IMR-90 (cell line): ENCODE measurements at places on chromosomes 6 and 20. TPM values are rescaled to one million over a fixed set of nuclear protein-coding genes. Genes with fewer than 3 reads are reported as not detected.
A peak's percentile ranks its signal among the peaks of the same experiment; 100 is the strongest.

DNA sequence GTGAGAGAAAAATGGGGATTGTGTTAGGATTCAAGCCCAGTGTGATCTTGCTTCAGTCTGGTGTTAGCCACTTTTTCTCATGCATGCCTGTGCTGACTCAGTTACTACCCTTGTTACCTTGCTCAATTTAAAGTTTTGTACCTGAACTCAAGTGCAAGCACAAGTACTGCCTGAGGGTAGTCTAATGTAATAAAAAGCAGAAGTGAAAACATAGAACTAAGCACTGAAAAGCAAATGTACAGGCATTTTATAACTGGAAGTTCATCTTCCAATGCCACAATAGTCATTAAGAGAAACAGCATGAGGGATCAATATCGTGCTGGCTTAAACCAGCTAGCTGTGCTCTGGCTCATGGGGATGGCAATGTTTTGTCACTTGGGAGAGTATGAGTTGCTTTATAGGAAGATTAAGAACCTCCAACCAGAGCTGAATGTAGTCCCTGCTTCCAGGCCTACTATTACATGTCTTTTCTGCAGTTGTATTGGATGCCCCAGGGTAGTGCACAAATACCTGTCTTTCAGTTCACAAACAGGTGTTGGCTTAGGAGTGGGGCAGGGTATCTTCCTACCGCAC is 48.7 kb downstream of the SLC35F1 start:
- no peak for DNase-seq

C6orf163 gene
- total RNA-seq = 0.90 and 1.7 TPM in 2 replicates

PROCR gene
- 25.0 and 36.4 TPM in 2 replicates for total RNA-seq

TRIM10 gene
- not detected in 2 replicates for total RNA-seq

DNA sequence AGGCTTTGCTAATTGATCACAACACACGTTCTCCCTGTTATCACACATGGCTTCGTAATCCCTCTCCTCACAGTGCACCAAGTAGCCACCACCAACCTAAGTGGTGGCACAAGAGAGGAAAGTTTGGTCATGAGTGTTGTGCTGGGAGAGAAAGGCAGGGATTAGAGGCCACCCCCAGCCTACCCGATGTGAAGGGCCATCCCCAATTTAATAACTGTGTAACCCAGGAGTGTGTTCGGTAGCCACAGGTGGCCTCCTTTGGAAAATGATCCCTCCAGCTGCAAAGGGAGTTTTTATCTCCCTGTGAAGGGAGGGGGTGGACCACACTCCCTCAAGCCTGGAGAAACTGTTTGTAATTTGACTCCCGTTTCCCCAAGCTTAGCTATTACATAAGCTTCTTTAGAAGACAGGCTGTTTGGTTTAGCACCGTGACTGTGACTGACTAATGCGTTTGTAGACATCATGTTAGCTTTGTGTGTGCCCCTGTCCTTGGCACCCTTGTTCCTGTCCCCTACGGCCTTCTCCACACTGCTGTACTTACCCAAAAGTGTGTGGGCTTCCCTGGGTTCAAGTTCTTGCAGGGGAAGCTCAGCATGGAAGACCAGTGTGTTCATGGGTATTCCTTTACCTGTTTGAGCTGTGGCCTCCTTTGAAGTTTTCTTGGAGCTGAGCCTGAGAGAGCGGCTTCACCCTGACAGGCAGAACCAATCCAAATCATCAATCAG is 20.6 kb downstream of the PPP1R16B start:
- peak; percentile 67 for DNase-seq

GDAP1L1 gene
- total RNA-seq = not detected in 2 replicates

SLC26A8 gene
- total RNA-seq = not detected in 2 replicates

FAXC gene
- 1.1 and 1.9 TPM in 2 replicates for total RNA-seq

GSTA2 gene
- not detected in 2 replicates for total RNA-seq

DNA sequence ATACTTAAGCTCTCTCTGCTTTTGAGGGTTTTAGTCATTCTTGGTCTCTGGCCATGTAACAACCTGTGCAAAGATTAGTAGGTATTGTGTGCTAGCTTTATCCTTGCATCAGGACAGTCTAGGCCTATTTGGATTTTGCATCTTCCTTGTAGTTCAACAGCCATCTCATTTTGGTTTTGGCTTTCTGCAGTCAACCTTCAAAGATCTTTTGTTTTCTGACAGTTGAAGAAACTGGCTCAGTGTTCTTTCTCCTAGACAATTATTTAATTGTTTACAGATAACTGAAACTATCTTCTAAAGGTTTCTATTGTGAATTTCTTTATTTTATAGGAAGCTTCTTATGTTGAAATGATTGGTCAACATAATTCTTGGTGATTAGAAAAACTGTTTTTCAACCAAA is 307.5 kb downstream of the CDKAL1 start:
- DNase-seq = no peak

GRCh38 chr6:10151144-10151915 is 263.5 kb downstream of the TFAP2A start:
- DNase-seq = peak; percentile 5

GCNT2 gene
- total RNA-seq = 0.83 and 0.90 TPM in 2 replicates

RBPJL gene
- not detected in 2 replicates for total RNA-seq

TBXT gene
- total RNA-seq = not detected in 2 replicates

TUBB gene
- 1,207 and 1,401 TPM in 2 replicates for total RNA-seq

PRPF6 gene
- total RNA-seq = 68.6 and 71.3 TPM in 2 replicates

SEMG1 gene
- total RNA-seq = not detected in 2 replicates

CRISP2 gene
- total RNA-seq = not detected in 2 replicates

- DNase-seq = no peak
Observed at GRCh38 chr6:148557796-148558321, 189.0 kb upstream of the UST start.

GRCh38 chr6:113626475-113626874 is 230.7 kb upstream of the MARCKS start:
- no peak for DNase-seq
